HS-27A (cell line): ENCODE measurements at places on chromosomes 4 and X.
A peak's percentile ranks its signal among the peaks of the same experiment; 100 is the strongest.

DNA sequence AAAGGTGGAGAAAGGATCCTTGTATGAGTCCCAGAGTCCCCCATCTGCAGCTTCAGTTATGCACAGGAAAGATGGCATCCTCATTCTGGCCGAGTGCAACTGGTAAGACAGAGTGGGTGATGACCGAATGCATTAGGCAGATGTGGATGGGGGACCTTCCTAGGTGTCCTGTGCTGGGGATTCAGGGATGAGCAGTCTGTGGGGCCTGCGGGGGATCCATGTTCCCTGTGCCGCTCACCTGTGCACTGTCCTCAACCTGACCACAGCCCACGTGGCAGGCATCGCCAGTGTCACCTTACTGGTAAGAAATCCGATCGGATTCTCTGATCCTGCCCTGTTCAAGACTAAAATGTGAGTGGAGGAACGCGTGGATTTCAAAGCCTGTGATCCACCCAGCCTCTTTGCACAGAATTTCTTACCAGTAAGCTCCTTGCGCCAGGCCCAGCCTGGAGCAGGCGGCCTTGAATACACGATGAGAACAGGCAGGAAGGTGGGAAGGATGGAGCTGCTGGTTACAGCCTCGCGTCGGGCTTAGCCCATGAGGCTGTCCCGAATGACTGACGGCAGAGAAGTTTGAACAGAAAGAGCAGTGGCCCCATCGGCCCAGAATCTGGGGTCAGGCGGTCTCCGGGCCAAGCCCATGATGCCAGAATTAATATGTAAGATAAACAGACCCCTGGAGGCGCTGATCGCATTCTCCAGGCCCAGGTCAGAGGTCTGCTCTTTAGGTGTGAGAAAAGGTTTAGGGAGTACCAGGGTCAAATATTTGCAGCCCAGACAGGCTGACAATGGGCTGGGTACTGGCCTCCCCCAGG is 56.5 kb downstream of the CPZ start:
- DNase-seq: no peak

GRCh38 chrX:119093991-119094735 is 21.4 kb downstream of the CT47C1 start:
- DNase-seq: no peak

DNA sequence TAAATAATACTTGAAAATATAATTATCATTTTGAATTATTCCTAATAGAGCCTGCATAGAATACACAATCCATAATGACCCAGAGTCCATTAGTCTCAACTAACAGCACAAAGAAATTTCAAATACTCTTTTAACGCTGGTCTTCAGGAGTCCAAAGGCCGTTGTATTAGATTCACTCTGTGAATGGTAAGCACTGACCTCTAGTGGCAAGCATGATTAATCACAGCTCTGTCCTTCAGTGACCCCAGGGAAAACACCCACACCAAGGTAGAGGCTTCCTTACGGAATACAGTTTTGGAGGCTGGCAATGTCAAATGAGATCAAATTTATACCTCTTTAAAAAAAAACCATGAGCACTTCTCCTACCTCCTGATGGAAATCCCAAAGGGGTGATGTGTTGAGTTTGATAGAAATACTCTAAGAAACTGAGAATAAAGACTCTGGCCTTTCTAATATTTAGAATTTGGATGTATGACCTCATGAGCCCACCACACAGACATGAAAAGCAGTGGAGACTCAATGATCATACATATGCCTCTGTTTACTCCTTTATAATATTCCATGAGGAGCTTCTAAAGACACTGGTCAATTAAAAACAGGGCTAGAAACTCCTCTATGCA is 147.2 kb upstream of the DKK2 start:
- peak; percentile 29 for DNase-seq

DNA sequence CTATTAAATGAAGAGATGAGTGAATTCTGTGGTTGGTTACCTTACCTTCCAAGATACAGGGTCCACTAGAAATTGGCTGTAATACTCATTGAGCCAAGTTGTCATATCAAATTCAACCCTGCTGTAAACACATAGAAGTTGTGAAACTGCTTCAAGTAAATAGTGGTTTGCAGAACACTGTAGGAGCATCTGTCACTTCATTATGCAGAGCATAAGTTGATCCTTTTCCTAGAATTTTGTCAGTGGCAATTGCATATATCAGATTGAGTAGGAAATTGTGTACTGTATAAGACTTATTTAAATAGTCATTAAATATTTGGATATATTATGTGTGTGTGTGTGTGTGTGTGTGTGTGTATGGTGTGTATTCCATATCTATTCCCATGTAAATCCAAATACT is 8.8 kb upstream of the XK start:
- no peak for DNase-seq

GRCh38 chrX:133968109-133968508 is 17.3 kb downstream of the GPC3 start:
- DNase-seq: no peak

- no peak for DNase-seq
Observed at GRCh38 chr4:7971159-7971631, 31.5 kb upstream of the AFAP1 start.

- DNase-seq: no peak
Observed at GRCh38 chrX:3256868-3257267, 89.6 kb downstream of the MXRA5 start.

DNA sequence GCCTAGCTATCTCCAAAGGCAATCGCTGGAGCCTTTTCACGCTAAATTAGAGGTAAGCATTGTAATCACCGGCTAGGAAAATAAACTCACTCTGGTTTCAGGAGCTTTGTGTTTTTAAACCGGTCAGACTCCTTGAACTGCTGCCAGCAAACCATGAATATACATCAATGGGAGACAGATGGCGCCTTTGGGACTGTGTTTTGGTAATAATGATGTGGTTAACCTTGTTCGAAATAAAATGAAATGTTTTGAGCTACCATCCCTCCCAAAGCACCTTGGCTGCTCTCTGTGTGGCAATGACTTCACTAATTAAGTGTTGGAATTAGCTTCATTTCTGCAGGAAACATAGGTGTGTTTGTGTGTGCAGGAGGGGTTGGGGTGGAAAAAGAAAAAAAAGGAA is 65.3 kb downstream of the CLNK start:
- DNase-seq: no peak

DNA sequence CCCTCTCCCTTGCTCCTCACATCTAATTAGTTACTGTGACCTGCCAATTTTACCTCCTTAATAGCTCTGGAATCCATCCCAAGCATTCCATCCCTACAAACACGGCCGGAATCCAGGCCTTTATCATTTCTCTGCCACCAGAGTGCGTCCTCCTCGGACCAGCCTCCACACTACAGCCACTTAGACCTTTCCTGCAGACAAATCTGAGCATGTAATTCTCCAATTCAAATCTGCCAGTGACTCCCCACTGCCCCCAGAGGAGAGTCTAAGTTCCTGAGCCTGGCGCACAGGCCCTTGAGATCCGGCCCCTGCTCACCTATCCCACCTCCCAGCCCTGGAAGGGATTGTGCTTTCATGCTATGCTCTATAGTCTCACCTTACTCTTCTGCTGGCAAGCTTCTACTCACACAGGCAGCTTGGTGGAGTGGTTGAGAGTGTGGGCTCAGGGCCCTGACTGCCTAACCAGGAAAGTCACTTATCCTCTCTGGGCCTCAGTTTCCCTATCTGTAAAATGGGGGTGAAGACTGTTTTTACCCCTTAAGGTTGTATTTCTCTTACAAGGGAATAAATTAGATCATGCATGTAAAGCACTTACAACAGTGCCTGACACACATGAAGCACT is 31.2 kb downstream of the PJA1 start:
- no peak for DNase-seq

- no peak for DNase-seq
Observed at GRCh38 chr4:21012851-21013331, 312.6 kb downstream of the PACRGL start.

DNA sequence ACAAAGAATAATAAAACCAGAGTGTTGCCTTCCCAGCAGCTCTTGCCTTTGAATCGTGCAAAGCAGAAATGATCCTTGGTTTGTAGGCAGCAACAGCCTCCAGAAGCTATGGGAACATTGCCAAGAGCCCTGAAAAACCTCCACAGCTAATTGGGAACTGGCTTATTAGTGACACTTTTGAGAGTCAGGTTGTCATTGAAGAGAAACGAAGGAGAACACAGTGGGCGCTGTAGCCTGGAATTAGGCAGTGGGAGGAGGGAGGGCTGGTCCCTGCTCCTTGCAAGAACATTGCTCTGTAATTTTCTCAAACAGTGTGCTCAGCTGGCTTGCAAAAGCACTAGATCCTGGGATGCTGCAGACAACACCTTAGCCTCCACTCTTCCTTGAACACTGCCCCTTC is 331.5 kb upstream of the EMCN start:
- no peak for DNase-seq

GRCh38 chr4:173538909-173539445 is 8.9 kb upstream of the HAND2 start:
- DNase-seq: no peak

GRCh38 chr4:124945422-124945821 is 232.9 kb upstream of the ANKRD50 start:
- no peak for DNase-seq

DNA sequence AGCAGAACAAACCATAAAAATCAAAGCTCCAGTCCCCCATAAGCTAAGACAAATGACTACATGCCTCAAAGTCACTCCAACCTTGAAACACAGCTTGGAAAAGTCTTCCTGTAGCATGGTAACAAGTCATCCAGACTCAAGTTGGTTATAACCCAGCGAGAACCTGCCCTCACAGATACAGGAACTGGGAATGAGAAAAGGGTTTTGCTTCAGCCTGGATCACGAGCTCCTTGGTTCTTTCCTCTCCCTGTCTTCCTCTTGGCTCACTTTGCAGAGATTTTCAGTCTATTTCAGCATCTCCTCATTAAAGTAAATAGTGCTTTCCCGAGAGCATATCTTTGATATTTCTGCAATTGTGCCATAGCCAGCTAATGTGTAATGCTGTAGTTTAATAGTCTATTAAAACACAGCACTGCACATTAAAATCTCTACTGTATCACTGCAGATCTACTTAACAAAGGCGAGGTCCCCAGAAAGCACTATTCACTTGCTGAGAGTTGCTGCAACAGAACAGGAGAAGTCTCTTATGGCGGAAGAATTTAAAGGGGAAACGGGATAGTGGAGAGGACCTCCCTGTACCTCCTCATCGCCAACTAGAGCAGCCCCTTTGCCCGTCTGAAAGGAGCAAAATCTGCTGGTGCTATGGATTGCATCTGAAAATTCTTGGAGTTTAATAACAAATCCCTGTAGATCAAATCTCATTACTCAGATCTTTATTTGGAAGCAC is 249.3 kb upstream of the GATB start:
- no peak for DNase-seq

- no peak for DNase-seq
Observed at GRCh38 chrX:118025226-118025625, 91.4 kb downstream of the KLHL13 start.

DNA sequence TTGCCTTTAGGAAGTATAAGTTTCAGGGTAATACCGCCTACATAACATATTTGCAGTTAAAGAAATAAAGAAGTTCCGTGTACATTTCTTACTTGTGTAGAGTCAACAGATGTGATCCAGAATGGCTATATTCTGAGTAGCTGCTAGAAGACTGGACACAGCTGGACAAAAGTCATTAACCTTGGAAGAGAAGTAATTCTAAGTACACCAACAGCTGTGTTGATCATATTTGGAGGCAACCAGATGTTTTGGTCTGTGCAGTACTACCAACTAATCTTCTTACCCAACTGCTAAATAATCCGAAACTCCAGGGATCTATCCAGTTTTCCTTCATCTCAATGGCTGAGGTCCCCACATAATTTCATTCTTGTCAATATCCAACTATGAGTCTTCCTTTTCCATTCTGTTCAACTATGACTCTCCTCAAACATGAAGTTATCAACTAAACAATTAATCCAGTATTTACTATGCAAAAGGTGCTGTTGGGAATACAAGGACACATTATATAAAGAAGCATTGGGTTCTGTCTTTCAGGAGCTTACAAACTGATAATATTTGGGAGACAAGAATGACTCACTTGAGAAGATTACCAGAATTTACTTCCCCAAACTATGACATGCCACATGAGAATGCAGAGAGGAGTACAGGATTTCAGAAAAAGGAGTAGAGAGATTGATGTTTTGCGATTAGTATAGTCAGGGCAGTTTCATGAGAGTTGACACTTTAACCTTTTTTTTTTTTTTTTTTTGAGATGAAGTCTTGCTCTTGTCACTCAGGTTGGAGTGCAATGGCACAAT is 78.2 kb downstream of the COL4A6 start:
- no peak for DNase-seq

- DNase-seq: no peak
Observed at GRCh38 chrX:133085785-133086184, 11.1 kb downstream of the USP26 start.

- no peak for DNase-seq
Observed at GRCh38 chr4:44725166-44725565, 1.2 kb downstream of the GNPDA2 start.

- DNase-seq: no peak
Observed at GRCh38 chr4:115159141-115159540, 45.7 kb upstream of the NDST4 start.

- DNase-seq: no peak
Observed at GRCh38 chr4:74412225-74412624, 32.7 kb upstream of the AREG start.

DNA sequence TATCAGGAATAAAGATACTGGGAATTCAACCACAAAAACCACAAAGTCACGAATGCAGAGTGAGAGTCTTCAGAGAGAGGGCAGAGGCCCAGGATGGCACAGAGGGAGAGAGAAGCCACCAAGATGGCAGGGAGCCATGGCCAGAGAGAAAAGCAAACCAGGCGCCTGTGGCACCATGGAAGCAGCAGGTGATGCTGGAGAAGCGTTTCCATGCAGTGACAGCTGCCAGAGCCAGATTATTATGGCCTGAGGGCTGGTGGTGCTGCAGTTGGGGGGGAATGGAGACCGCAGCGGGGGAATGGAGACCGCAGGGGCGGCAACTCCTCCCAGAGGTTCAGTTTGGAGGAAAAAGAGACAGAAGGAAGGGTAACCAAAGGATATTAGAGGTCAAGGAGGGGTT is 5.8 kb downstream of the TAFAZZIN start:
- DNase-seq: no peak

DNA sequence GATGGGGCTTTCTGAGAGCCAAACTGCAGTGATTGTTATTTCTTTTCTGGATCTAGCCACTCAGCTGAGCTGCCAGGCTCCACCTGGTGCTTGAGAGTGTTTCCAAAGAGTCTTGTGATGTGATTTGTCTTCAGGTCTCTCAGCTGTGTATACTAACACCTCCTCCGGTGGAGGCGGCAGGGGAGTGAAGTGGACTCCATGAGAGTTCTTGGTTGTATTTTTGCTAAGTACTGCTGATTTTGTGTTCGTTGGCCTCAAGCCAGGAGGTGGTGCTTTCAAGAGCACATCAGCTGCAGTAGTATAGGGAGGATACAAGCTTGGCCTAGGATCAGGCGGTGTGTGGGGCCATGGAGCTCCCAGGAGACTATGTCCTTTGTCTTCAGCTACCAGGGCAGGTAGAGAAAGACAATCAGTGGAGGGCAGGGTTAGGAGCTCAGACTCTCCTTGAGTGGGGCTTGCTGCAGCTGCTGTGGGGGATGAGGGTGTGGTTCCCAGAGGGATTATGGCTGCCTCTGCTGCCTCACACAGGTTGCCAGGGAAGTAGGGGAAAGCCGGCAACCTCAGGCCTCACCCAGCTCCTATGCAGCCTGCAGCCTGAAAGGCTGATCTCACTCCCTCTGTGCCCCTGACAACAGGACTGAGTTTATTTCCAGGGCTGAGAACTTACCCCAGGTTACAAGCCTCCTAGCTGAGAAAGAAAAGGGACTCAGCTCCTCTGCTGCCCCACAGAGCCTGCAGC is 62.4 kb downstream of the NPFFR2 start:
- no peak for DNase-seq
